Neural crest cell (in vitro differentiated cells): ENCODE measurements at places on chromosomes 7 and 10. TPM values are rescaled to one million over a fixed set of nuclear protein-coding genes. Genes with fewer than 3 reads are reported as not detected.

The MSMB gene
- total RNA-seq: not detected in 2 replicates

GRCh38 chr7:149823631-149824199 lies 14.5 kb upstream of the ZNF862 start:
- DNase-seq: no peak

DNA sequence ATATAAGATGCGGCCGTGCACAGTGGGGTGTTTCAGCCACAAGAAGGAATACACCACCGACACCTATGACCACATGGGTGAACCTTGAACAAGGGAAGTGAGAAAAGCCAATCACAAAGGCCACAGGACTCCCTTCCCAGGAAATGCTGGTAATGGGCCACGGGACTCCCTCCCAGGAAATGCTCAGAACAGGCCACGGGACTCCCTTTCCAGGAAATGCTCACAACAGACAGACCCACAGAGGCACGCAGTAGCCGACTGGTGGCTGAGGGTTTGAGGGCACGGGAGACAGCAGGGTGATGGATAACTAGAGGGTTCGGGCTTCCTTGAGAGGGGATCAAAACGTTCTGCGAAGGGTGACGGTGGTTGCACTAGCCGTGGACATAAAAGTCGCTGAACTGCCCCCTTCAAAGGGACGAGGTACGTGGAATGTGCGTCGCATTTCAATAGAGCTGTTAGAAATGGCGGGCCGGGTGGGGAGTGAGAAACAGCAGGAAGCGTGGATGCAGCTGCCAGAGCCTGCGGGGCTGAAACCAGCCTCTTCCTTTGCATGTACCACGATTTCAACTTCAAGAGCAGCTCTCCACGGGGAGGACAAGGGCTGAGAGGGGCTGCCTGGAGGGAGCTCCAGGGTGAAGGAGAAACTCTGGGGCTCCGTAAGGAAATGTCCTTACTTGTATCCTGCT lies 274.0 kb downstream of the ELFN1 start:
- DNase-seq: no peak

- DNase-seq: no peak
Observed at GRCh38 chr7:31490796-31491314, 23.0 kb upstream of the ITPRID1 start.

GRCh38 chr10:13351340-13351915 lies 3.3 kb upstream of the SEPHS1 start:
- DNase-seq: no peak

The OR2A5 gene
- total RNA-seq: not detected in 2 replicates

GRCh38 chr10:34236931-34237330 lies 578.2 kb downstream of the PARD3 start:
- DNase-seq: no peak
